ENCODE measurements at places on chromosomes 4 and X.

DNA sequence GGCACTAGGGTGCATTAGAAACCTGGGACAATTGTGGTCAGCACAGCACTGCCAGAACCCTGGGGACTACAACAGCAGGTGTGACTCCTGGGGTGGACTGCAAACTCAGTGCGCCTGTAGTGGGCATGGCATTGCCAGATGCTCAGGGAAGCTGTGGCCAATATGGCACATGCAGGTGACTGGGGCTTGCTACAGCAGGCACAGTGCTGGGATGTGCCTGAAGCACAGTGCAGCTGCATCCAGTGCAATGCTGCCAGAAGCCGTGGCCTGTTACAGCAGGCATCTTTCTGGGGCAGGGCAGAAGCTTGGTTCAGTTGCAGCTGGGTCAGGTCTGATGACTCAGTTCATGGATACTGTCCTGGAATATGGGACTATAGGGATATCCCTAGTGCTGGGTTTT, 445.8 kb downstream of the CCSER1 start:
- no peak for DNase-seq

DNA sequence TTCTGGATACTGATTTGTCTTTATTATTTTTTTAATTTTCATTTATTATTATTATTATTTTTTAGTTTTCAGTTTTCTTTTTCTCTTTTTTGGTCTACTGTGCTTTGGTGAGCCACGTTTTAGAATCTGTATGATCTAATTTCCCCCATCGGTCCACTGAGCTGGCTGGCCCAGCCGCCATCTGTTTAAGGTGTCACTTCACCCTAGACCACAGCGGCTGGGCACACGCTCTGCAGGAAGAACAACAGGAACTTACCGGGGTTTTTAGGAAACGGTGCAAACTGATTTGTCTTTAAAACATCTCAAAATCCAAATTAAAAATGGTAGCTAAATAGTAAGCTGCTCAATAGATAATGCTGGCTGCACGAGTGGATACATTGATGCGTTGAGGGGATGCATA, 48.8 kb upstream of the AMOT start:
- no peak for DNase-seq

DNA sequence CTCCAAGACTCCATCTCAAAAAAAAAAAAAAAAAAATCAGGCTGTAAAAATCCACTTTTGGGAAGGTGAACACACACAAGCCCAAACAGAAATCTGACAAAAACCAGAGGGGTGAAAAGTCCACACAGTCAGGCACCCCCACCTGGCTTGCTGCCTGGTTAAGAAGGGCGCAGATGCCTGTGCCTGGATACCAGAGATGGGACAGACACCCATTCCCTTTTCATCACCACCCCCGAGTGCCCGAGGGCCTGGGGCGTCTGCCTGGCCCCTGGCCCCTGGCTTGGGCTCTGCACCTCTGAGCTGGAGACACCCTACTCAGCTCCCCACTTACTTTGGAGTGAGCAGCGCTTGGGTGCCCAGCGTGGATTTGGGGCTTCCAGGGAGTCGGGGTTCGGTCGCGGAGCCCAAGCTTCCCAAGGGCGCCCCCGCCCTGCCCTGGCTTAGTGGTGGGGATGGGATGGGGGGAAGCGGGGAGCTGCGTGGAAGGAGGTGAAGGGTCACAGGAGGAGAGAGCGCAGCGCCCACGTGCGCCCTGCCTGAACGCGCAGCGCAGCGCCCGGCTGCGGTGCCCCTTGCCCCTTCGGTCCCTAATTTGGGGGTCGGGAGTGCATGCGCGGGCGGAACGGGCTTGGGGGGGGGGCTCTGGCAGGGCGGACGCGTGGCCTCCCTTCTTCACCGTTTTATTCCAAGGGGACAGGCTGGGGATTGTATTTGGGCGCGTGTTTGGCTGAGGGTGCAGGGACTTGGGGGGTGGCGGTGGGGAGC, 11.3 kb downstream of the SHOX start:
- no peak for DNase-seq

DNA sequence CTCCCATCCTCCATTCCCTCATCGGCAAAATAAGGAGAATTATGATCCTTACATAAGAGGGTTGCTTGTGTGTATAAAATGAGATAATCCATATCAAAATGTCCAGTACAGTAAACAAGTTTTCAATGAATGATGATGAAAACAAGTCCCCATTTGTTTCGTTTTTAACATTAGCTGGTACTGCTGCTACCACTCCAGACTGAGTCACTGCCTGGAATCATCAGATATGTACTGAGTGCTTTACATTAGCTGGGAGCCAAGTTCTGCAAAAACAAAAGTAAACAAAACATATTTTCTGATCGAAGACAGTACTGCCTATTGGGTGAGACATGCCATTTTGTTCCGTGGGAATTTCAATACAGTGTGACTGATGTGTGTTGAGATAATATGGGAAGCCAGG, 123.2 kb upstream of the IGFBP7 start:
- no peak for DNase-seq

DNA sequence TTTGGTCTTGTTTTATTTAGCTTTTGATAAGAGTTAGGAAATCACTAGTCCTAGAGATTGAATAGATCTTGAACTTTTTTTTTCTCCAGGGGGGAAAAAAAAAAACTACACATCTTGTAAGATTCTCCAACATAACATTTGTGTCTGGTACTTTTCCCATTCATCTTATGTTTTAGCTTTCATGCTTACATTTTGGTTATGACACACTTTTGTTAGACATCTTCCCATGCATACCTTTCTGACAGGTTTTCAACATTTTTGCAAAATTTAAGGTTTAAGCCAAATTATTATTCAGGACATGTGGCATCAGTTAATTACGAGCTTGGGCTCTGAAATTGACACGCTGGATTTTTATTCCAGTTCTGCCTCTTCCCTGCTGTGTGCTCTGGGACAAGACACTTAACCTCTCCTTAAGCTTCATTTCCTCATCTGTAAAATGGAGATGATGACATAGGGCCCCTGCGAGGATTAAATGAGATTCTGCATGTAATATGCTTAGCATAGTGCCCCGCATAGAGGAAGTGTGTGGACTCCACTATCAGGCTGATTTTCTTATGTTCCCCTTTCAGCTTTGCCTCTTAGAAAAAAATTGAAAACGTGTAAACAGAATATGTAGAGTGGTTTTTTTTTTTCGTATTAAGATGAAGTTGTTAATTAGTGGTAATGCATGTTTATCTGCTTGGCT, 5.3 kb downstream of the KIT start:
- no peak for DNase-seq

- DNase-seq: no peak
These were observed 53.2 kb upstream of the TNIP3 start for GRCh38 chr4:121217351-121217750.

GRCh38 chr4:47031751-47032404, 511 bp downstream of the GABRB1 start:
- DNase-seq: peak; percentile 13

DNA sequence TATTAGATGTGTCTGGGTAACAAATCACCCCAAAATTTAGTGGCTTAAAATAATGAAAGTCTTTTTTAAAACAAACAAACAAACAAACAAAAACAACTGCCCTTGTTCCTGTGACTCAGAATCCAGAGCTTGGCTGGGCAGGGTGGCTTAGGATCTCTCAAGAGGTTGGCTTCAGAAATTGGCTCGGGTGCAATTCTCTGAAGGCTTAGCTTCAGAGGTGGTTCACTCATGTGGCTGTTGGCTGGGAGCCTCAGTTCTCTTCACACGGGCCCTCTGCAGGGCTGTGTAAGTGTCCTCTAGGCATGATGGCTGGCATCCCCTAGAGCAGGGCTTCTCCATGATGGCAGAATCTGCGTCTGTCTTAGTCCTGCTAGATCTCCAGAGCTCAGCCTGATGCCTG, 179.9 kb upstream of the BCOR start:
- DNase-seq: no peak

- DNase-seq: no peak
These were observed 24.7 kb upstream of the LRAT start for GRCh38 chr4:154719087-154719486.

- no peak for DNase-seq
These were observed 513.0 kb downstream of the FSTL5 start for GRCh38 chr4:161650812-161651211.

DNA sequence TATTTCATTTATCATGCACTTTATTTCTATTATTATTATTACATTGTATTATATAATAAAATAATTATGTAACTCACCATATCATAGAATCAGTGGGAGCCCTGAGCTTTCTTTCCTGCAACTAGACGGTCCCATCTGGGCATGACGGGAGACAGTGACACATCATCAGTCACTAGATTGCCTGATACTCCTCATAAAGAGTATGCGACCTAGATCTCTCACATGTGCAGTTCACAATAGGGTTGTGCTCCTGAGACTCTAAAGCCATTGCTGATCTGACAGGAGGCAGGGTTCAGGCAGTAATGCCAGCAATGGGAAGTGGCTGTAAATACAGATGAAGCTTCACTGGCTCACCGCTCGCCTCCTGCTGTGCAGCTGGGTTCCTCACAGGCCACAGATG, 62.3 kb downstream of the DMD start:
- DNase-seq: no peak

DNA sequence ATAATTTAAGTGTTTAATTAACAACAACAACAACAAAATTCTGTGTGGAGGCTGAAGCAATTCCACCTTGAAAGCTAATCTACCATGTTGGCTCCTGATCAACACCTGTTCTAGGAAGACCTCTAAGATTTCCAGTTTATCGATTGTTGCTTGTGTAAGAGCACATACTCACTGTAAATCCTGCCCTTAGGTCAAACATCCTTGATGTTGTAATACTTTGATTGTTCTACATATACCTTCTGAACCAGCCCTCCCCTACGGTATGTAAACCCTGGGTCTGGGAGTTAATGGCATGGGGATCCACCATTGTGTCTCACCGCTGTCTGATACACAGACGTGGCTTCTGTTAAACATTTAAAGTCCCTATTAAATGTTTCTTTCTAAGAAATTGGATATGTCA, 73.2 kb downstream of the RASL11B start:
- no peak for DNase-seq

GRCh38 chr4:25702848-25703247, 47.2 kb downstream of the SLC34A2 start:
- DNase-seq: no peak

DNA sequence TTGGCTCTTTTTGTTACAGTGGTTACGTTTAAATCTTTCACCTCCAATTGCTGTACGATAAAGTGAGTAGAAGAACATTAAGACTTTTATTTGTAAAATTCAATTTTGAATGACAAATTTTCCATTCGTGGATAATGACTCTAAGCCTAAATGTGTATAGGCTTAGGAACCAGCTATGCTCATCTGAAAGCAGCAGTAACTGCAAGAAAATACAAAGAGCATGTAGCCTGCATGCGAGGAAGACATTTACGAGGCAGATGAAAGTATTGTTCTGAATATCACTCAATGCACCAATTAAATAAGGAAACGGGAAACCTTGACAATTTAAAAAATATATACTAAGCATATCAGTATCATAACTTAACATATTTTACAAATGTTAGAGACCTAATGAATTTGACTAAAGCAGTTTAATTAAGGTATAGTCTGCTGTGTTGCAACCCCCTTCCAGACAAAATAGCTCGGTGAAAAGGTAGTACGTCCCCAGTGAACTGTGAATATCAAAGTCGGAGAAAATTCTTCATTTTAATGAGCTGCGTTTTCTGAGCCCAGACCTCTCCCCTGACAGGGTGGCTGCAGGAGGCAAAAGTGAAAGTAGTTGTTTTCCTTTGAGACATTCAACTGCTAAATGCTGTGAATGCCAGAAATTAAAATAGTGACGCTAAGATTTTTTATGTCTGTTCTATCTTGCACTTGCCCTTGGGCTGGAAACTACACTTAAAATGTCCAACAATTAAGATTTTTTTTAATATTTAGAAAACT, 1236.5 kb upstream of the TENM3 start:
- no peak for DNase-seq

GRCh38 chrX:30212172-30212571, 3.2 kb upstream of the MAGEB2 start:
- DNase-seq: no peak
